HFFc6 (cell line): ENCODE measurements at places on chromosomes 11 and 22. TPM values are rescaled to one million over a fixed set of nuclear protein-coding genes. Genes with fewer than 3 reads are reported as not detected.
A peak's percentile ranks its signal among the peaks of the same experiment; 100 is the strongest.

- peak; percentile 93 for DNase-seq
Measured at GRCh38 chr11:36354221-36355003, 58.3 kb downstream of the PRR5L start.

GRCh38 chr22:49365910-49366309 is 461.8 kb downstream of the BRD1 start:
- DNase-seq = no peak

CCDC87 gene
- 0.28 and 0.52 TPM in 2 replicates for total RNA-seq

GRCh38 chr11:14894657-14895598 is 2.9 kb upstream of the CYP2R1 start:
- no peak for DNase-seq

MSANTD2 gene
- total RNA-seq = 5.2 and 6.1 TPM in 2 replicates

- DNase-seq = peak; percentile 70
Measured at GRCh38 chr11:86798988-86799387, 1.4 kb upstream of the PRSS23 start.

OR52I2 gene
- not detected in 3 replicates for total RNA-seq

PRPF19 gene
- 78.2 and 95.1 TPM in 2 replicates for total RNA-seq

DNA sequence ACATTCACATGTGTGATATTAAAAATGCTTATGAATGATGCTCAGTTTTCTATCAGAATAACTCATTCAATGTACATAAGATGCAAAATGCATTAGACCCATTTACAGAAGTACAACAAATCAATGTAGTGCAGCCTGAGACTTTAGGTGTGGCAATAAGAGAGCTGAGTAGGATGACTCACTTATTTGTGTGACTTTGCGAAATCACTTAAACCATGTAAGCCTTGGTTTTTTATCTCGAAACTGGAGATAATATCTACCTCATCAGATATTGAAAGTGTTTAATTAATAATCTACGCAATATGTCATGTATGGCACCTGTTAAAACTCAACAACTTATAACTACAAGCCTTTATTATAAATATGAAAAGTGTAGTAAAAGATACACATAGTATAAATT is 105.7 kb upstream of the LUZP2 start:
- DNase-seq = no peak

ZNF214 gene
- 1.0 to 1.9 TPM (median 1.4 TPM) in 3 replicates for total RNA-seq

DNA sequence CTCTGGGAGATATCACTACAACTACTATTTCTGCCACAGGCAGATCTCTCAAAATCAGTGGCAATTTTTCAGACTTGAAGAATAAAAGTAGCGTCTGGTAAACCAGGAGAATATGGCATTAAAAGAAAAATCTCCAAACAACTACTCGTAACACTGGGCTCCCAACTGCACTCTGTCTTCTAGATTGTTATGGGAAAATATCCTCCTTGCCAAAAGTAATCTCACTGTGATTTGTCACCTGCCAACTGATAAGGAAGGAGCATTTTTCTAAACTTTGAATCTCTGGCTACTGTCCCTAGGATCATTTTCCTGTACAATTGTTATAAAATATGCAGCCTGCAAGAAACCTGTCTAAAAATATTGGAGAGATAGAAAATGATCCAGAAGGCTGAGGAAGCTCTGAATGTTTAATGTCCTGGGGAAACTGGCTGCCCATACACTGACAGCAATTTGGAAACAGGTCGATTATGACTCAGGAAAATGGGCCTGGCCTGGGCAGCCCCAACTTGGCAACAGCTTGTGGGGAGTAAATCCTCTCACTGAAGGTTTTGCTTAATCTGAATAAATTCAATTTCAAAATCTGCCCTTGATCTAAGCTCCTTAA is 90.5 kb upstream of the DBX1 start:
- no peak for DNase-seq

- DNase-seq = no peak
Measured at GRCh38 chr11:2477254-2477653, 32.4 kb downstream of the KCNQ1 start.
